ENCODE measurements at places on chromosomes 2 and 18.

DNA sequence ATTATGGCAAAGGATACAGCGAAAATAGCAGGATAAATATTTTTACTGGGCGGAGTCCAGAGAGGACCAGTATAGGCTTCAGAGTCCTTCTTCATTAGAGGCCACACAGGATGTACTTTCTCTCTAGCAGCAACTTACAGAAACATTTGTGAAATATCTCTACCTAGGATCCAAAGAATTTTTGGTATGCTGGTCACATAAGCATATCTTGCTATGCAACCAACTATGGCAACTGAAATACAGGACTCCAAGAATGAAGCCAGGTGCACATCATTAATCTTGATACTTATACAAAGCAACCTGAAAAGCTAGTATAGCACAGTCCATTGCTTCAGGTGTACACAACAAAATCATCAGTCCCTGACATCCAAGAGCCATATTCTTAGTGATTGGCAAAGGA, 59.1 kb upstream of the NABP1 start:
- no peak for DNase-seq

GRCh38 chr2:220556658-220557057, 929.2 kb downstream of the SLC4A3 start:
- DNase-seq = no peak

GRCh38 chr2:172313715-172314341, 113.6 kb upstream of the ITGA6 start:
- no peak for DNase-seq

DNA sequence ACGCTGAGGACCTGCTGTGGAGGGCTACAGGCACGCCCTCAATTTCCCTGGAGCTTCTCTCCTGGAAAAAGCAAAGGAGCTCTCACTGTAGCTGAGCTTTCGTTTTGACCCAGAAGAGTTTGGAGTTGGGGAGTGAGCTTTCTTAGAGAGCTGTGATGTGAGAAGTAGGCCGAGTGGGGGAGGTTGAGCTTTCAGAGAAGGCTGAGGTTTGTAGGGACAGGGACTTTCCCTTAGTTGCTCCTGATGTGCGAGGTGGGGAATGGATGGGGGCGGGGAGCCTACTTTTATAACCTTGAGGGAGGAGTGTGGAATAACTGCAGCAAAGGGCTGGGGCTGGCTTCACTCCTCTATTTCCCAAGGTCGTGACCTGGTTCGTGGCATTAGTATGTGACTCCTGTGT, 47.1 kb downstream of the ZNF532 start:
- no peak for DNase-seq

- no peak for DNase-seq
Measured at GRCh38 chr2:95110395-95110794, 11.2 kb downstream of the MRPS5 start.

DNA sequence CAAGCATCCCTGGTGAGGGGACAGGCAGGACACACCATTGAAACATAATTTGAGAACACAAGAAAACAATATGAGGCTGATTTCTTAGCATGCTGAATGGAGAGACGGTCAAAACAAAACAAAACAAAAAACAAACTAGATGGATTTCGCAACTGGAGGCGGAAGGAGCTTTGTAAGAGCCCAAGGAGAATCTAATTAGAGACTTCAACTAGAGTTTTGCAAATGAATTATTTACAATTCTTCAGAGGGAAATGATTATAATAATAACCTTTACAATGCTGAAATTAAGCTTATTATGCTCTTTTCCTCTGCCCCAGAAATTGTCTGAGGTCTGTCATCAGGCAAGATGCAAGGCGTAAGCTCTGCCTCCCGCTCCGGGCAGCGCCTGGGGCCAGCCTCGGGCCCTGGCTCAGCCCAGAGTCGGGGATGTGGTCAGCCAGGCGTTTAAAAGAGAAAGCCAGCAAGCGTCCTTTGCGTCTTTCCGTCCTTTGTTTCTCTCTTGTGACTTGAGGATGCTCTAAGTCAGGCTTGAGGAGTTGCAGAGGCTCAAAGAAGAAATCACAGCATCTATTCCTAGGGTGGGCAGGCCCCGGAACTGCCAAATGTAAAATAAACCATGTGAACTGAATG, 139.6 kb downstream of the TWIST2 start:
- DNase-seq = no peak
